Stimulated activated CD4-positive, alpha-beta T cell treated with anti-CD3 and anti-CD28 coated beads, Interleukin-2, amount 100 ng/mL, for 4 hours (primary cell): ENCODE measurements at places on chromosomes 7 and 10.

DNA sequence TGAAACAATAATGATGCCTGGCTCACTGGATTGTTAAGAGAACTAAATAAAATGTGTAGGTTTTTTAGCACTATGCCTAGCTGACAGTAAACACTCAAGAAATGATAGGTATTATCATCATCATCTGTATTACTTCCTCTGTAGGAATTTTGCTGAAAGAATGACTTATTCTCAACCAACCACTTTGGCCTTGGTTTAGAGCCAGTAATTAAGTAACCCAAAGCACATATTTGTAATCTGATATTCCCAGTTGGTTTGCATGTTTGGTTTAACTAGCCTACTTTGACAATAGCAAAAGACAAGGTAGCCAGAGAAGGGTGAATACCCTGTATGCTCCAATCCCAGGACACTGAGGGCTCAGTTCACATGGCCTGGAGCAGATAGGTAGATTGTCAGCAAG, 34.4 kb downstream of the BCAP29 start:
- DNase-seq = no peak

DNA sequence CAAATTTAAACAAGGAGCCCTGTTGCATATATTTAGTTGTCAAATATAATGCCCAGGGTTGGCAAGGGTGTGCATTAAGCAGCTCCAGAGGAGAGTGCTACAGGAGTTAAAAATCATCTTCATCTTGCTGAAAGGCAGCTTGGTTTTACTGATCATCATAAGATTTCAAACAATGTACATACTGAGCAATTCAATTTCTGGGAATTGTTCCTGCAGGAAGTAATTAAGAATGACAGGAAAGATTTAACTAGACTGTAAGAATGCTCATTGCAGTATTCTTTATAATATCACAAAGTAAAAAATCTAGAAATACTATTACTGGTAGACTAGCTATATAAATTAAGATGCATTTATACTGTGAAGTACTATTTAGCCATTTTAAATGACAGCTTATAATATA, 153.6 kb downstream of the DYNC1I1 start:
- DNase-seq = no peak

DNA sequence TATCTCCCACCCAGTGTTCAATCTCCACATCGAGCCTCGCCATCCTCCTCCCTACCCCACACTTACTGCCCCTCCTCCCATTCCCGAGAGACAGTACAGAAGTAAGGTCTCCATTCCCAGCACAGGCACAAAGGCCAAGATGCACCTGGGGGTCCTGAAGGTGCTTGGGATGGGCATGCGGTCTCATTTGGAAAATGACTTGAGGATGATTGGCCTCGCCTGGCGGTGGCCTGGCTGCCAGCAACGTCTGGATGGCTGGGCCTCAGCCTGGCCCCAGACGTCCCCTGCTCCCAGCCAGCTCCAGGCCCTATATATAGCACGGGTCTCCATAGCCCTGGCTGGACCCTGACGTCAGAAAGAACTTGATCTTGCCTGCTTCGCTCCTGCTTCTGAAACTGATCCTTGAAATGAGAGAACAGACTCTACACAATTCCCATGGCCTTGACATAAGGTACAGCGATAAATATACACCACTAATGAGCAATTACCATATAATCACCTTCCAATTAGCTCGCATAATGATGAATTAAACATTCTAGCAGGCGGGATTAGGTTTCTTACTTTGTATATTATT, 11.8 kb downstream of the EMX2 start:
- DNase-seq = no peak

DNA sequence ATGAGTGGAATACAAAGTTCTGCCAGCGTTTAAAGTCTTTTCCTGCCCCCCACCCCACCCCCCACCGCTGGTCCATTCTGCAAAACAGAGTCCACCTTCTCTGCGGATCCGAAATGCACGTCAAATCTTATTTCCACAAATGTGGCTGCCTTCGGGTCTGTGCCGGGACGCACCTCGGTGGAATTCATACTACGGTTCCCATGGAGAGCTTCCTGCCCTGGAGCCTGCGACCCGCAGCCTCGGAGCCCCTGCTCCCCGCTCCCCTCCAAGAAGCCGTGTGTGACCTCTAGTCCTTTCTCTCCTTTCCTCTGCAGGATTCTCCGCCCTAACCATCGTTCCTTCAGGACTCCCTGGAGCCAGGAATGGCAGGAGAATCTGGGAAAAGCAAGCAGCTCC, 12.5 kb upstream of the CALML5 start:
- DNase-seq = no peak

DNA sequence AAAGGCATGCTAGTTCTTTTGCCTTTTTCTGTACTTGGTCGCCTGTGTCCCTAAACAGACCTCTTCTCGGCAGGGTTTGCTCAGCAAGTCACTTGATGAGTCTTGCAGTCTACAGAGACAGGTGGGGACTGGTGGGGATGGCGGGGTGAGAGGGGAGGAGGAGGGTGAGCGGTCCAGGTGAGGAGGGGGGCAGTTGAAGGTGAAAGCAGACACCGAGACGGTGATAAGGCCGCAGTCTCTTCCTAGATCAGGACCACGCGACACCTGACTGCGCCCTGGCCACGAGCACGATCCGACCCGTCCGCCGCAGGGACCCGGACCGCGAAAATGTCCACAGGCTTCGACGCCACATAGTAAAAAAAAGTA, 566 bp downstream of the ASNS start:
- DNase-seq = peak; percentile 26

- DNase-seq = no peak
Measured at GRCh38 chr10:108515821-108516220, 1351.3 kb upstream of the SORCS1 start.

GRCh38 chr10:62691336-62691735, 113.2 kb upstream of the ADO start:
- DNase-seq = no peak

DNA sequence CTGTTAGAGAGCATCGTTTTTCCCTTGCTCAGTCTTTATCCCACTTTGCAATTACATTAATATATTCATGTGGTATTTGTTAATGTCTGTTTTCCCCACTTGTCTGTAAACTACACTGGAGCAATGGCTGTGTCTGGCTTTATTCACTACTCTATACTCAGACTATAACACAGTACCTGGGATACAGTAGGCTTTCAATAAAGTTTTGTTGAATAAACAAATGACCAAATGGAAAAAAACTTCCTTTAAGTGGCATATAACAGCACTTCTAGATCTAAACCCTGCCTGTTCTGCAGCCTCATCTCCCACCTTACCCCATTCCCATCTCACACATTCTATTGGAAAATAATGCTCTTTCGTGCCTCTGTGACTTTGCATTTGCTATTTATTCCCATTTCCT, 57.3 kb upstream of the SPOCK2 start:
- no peak for DNase-seq

- no peak for DNase-seq
Measured at GRCh38 chr10:104104926-104105325, 17.0 kb upstream of the SFR1 start.

- DNase-seq = no peak
Measured at GRCh38 chr7:13841284-13841683, 148.2 kb downstream of the ETV1 start.

DNA sequence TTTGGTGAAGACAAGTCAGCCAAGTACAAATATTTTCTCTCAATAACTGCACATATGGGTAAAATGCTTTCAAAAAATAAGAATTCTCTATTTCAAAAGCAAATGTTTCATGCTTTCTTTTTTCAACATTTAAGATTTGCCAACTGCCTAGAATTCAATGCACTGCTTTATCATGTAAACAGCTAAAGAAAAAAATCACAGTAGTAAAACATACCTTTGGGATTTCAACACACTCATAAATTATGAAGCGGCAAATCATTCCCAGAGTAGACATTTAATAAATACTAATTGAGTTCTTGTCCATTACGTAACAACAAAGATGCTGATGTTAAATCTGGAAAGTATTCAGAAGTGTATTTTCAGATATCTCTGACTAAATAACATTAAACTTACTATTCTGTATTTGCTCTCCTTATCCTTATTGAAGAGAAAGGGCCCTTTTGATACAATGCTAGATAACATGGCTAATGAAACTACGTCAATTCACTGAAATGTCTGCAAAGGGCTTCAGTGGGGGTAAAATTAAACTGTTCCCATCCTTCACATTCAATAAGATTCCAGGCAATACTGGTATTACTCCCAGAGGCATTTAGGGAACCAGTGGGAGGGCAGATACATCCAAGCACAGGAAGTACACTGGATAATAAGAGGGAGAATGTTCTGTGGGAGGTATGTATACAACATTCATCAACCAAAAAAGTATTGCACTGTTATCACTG, 13.9 kb downstream of the NAPEPLD start:
- no peak for DNase-seq

GRCh38 chr7:191105-191980, 1.0 kb upstream of the FAM20C start:
- no peak for DNase-seq

DNA sequence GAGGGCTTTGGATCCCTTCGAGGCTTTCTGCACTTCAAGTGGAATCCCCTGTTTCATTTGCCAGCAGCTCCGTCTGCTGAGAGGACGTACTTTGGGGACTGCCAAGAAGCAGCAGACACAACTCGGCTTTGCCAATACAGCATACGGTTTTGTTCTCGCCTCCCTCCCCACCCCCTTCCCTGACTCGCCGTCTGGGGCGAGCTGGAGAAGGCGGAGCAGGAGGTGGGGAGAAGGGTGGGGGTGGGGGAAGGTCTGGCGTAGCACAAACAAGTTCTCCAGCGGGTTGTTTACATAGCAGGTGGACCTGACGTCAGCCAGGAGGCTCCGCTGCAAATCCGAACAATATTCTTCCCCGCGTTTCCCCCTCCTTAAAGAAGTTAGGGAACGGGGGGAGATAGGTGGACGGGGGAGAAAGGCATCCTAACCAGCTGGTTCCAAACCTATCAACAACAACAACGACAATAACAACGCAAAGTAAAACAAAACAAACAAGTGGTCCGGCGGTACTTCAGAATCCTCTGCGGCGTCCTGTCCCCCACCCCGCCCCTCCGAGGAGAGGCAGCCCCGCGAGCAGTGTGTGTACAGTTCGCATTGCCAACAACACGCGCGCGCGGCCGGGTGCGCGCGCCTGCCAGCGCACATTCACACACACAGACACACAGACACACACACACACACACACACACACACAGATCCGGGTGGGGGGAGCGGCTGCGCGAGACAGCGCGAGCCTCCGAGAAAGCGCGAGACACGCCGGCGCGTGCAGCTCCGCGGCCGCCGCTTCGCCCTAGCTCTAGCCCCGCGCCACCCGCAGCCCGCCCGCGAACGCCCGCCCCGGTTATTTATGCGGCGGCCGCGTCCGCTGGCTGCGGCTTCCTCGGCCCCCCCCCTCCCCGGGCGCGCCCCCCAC, 167.0 kb upstream of the PPP1R3A start:
- DNase-seq = no peak

GRCh38 chr10:79335470-79336235, 11.6 kb upstream of the PPIF start:
- DNase-seq = no peak

GRCh38 chr10:34687434-34688210, 127.5 kb downstream of the PARD3 start:
- DNase-seq = no peak

GRCh38 chr7:118846977-118847376, 622.5 kb downstream of the ANKRD7 start:
- no peak for DNase-seq

DNA sequence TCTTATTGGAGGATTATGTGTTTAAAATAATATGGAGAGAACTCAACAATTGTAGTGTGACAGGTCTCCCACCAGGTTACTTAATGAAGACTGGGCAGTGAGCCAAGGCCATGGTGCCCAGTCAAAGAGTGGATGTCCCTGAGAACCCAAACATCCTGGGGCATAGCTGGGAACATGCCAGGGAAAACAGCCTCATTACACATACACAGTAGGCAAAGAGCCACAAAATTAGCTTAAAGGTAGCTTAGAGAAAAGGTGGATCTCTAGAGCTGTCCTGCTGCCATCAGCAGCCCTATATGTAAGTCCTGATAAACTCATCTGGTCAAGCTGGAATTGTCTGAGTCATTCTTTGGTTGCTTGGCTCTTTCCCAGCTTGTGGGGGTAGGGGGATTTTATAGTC, 287.8 kb downstream of the PHF14 start:
- DNase-seq = no peak

- DNase-seq = no peak
Measured at GRCh38 chr7:128011131-128011661, 20.0 kb downstream of the LRRC4 start.

DNA sequence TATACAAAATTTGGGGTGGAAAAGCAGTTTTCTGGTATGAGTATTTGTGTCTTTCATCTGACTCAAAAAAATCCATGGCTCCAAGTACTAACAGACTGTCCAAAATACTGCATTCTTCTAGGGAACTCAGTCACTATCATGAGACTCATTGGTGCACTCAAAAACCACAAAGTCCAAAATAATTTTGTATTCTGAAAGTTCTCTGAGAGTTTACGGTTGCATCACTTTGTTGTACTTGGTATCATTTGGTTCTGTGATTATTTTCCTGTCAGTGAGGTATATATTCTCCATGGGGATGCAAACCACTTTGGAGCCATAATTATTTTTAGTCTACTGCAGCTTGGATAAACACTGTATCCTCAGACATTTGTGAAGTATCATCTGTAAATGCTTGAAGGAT, 28.0 kb upstream of the CABCOCO1 start:
- no peak for DNase-seq

- no peak for DNase-seq
Measured at GRCh38 chr7:36312064-36312914, 77.4 kb upstream of the ANLN start.

DNA sequence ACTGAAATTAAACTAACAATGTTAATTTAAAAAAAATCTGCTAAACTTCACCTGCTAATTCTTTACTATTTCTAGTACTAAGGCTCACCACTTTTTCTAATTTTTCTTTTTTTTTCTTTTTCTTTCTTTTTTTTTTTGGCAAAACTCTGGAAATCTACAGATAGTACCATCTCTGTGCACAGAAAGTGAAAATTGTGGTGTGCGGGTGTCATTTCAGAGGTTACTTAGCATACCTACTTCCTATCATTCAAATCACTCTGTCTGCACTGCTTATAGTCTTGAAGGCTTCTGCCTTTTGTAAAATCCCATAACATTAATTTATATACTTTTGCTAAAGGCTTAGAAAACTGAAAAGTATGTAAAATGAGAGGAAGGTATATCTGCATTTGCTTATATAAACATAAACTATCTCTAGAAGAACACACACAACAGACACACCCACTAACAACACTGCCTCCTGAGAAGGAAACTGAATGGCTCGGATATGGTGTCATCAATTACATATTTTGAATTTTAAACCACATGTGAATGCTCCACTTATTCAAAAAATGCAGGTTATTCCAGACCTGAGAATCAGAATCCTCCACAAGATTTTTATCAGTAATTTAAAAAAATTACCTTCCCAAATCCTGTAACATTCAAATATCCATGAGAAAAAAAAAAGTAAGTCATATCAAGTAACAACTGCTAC, 229.5 kb downstream of the PARD3 start:
- no peak for DNase-seq
